IPS-NIHi11 (cell line): ENCODE measurements at places on chromosomes 3 and 15.

DNA sequence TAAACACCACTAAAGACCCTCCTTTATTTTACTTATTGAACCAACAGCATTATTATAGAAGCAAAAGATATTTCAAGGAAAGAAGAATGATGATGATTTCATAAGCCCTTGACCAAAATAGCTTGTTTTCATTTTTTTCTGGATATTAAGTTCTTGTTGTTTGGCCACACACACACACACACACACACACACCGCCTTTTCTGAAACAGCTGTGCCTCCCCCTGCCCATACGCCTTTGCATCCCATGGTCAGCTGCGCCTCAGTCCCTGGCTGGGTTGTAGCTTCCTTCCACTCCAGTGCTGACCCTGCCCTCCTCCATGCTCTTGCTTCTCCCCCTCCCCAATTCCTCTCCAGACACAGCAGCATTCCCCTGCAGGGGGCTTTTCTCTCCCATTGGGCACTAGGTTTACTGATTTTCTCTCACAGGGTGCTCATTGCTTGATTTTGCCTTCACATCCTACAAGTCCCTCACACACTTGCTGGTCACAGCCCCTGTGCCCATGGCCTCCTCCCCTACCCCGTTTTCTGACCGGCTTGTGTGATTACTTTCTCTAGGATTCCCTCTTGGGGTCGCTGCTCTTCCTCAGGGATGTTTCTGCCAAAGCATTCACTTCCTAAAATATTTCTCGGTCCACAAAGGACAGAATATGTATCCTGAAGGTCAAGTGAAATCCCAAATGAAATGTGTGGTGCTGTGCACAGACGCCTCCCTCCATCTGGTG is 18.4 kb downstream of the MESP1 start:
- DNase-seq = no peak

DNA sequence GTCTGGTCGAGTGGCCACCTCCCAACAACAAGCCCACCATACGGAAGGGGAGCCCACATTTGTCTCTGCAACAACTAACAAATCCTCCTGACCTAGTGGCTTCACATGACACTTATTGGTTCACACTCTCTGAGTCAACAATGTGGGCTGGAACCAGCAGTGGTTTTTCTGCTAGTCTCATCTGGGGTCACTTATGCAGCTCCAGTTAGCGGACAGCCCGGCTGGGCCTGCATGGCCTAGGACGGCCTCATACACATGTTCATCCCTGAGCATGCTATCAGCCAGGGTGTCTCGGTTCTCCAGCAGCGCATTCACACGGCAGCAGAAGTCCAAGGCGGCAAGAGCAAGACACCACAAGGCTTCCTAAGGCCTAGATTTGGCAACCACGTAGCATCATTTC is 281.7 kb downstream of the XXYLT1 start:
- no peak for DNase-seq

DNA sequence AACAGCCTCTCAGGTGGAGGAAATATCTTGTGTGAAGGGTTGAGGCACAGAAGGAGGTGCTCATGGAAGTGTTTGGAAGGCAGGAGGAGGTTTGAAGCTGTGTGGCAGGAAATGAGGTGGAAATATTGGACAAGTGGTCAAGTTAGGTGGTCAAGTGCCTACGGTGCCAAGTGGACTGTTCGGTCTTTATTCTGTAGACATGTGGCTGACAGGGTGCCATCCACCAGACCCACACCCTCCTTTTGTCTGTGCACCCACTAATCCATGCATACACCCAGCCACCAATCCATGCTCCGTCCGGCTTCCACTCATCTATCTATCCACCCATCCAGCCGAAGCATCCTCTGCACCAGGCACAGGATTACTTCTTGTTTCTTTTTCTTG is 2.2 kb downstream of the SLC6A20 start:
- no peak for DNase-seq

DNA sequence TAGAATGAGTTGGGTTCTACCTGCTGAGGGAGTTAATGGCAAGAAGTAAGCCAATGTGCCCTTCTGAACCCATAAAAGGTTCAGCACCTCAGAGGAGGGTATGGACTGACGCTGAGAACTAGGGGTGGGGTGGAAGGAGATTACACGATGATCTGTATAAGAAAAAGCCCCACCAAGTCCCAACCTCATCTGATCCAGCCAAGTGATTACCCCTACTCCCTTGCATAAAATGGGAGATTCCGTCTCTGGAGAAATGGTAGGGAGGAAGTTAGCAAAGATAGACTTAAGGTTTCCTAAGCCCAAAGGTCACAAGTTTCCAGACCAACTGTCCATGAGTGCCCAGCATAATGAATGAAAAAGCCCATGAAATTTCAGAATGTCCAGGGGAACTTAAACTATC is 7.1 kb upstream of the DVL3 start:
- DNase-seq = no peak

- DNase-seq = no peak
These were observed 81.4 kb downstream of the TOP2B start for GRCh38 chr3:25583343-25583742.

DNA sequence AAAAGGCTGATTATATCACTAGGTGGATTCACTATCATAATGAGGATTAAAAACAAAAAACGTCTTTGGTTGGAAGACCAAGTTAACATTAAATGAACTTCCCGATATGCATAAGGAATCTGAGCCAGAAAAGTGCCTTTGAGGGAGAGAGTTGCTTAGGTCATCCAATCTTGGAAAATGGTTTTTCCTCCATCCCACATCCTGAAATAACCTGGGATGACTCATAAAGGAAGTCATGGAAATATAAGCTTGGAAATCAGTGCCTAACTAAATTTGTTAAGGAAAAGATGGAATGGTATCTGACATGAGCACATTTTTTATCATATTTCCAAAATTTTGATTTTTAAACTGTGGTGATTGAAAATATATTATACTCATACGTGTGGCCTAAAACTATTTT is 66.0 kb downstream of the KBTBD8 start:
- DNase-seq = no peak

DNA sequence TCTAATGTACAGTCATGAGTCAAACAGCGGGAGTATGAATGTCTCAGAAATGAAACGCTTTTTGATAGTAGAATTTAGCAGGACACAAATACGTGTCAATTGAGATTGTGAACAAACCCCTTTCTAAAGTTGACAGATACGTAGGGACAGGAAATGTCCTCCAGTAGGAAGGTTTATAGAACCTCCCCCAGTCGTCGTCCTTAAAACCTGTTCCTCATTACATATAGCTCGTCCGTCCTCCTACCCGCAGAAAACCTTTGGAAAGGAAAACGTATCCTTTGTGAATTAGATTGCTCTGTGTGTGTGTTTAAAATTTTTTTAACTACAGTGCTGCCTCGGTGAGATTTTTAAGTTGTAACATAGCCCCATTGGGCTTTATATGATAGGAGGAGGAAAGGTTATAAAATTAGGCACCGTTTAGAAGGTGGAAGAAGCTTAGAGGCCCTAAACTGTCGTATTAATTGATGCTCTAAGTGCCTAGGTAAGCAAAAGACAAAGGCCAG is 4.1 kb downstream of the UBE2E1 start:
- no peak for DNase-seq

GRCh38 chr3:197496746-197497125 is 59.0 kb downstream of the BDH1 start:
- DNase-seq = no peak

DNA sequence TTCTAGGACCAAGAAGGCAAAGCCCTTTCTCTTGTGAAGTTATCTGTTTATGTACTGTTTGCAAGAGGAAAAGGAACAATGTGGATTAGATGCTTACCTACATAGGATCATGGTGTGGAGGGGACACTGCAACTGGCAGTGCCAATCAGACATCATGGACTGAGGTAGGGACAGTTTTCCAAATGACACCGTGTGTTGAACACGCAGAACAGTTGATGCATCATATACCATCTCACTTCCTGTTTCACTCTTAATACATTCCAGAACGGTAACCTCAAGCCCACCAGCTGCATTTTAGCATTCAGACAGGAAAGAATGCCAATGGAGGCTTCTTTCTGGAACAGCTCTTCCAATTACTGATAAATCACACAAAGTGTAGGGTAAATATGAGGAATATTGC is 397.7 kb upstream of the LMCD1 start:
- DNase-seq = no peak

DNA sequence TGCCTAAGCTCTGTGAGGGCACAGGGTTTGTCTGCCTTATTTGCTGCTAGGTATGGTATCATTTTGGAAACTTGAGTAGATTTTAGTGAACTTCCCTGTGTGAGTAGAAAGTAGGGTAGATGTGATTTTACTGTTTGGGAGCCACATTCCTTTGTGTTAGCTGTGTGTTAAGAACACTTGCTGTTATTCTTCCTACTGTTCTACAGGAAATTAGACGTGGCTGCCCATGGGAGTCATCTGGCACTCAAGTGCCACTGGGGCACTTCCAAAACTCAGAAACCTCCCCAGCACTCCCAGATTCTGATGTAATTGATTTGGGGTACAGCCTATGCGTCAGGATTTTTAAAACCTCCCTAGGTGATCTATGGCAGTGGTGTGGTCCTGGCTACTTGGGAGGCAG is 369.9 kb upstream of the C2CD4B start:
- no peak for DNase-seq

- no peak for DNase-seq
These were observed 16.0 kb downstream of the CD200 start for GRCh38 chr3:112348943-112349342.

- DNase-seq = no peak
These were observed 321.0 kb upstream of the TGFBR2 start for GRCh38 chr3:30285188-30286006.

GRCh38 chr3:182083112-182083511 is 371.4 kb downstream of the SOX2 start:
- DNase-seq = no peak

DNA sequence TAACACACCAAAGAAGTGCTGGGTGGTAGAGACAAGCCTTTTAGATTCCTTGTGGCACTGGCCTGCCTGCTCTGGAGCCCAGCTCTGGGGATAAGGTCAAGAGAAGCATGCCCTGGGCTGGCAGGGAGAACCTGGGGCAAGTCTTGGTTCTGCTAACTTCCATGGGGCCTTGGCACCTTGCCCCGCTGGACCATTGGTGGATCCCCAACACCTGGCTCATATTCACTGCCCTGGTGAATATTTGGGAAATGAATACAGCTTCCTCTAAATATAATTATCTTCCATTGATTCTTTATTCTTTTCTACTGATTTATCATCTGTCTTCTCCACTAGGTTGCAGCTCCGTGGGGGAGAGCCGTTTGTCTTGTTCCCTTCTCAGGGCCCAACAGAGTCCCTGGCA is 89.5 kb downstream of the RAB11A start:
- DNase-seq = no peak
